T-helper 17 cell (primary cell): ENCODE measurements at places on chromosomes 12 and 14.

- DNase-seq = no peak
These were observed 13.1 kb downstream of the ZDHHC22 start for GRCh38 chr14:77128414-77128891.

GRCh38 chr12:57813111-57813970 is 5.2 kb downstream of the AVIL start:
- DNase-seq = no peak

DNA sequence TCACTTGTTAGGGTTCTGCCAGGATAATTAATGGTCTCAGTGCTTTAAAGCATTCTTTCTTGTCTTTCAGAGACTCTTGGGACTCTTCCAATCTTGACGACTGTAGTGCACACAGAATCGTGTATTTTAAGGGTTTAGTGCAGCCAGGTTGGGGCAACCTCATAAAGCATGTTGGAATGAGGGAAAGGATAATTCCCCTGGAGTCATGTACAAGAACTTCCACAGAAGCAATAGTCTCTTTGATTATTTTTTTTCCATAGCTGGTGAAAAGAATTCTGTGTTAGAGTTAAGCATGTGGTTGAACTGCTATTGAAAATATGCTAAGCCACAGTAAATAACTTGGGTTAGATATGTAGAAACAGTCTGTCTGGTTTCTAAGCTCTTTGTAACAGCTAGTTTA is 246.8 kb upstream of the DAAM1 start:
- no peak for DNase-seq

DNA sequence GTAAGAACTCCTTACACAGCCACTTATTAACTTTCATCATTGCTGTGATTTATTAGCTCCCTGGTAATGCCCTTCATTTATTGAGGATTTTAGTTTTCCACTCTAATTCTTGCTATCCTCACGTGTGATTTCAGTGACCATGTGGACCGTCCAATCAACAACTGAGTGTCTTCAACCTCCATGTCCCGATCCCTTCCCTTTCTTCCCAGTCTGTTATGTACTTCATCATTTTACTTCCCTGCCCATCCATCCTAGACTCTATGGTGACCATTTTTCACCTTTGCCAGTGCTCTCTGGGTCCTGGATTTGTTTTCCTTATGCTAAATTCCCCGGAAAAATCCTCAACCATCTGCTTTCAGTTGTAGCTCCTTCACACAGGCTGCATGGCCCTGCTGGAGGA is 111.0 kb downstream of the MSRB3 start:
- DNase-seq = no peak

GRCh38 chr12:793711-794110 is 41.3 kb downstream of the WNK1 start:
- DNase-seq = no peak

DNA sequence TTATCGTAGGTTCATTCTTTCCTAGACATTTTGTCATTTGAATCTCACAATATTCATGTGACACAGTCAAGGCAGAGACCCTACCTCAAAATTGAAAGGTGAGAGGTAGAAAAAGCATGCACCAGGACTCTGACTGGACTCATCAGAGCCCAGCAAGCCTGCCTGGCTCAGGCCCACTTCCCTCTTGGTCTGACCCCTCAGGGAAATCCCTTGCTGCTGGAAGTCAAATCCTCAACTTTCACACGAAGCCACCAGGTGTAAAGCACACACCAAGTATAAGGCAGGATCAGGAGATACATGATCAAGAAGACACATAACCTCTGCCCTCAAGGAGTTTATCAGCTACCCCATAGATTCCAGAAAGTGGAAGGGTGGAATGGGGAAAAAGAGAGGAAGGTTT is 18.8 kb downstream of the NIN start:
- DNase-seq = no peak

DNA sequence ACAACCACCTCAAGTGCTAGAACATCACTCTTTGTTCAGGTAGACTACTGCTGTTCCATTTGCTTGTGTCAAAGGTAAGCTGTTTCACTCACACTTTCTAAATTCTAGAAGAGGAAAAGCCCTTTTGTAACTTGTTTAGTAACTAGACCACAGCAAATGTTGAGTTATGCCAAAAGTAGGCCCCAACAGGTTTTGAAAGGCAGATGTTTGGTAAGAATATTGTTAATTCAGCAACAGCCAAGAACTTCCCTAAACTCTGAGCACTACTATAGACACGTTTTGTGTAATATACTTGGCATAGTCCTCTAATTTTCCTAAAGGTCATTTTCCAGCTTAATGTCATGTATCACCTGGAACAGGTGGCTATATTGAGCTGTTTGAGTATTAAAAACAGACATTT is 79.0 kb downstream of the DCAF5 start:
- DNase-seq = no peak
